Central memory CD4-positive, alpha-beta T cell (primary cell): ENCODE measurements at places on chromosomes 3 and 15.

- DNase-seq: no peak
Observed at GRCh38 chr15:64891561-64891960, 20.1 kb upstream of the ANKDD1A start.

- DNase-seq: no peak
Observed at GRCh38 chr3:132509096-132509495, 88.0 kb upstream of the ACKR4 start.

DNA sequence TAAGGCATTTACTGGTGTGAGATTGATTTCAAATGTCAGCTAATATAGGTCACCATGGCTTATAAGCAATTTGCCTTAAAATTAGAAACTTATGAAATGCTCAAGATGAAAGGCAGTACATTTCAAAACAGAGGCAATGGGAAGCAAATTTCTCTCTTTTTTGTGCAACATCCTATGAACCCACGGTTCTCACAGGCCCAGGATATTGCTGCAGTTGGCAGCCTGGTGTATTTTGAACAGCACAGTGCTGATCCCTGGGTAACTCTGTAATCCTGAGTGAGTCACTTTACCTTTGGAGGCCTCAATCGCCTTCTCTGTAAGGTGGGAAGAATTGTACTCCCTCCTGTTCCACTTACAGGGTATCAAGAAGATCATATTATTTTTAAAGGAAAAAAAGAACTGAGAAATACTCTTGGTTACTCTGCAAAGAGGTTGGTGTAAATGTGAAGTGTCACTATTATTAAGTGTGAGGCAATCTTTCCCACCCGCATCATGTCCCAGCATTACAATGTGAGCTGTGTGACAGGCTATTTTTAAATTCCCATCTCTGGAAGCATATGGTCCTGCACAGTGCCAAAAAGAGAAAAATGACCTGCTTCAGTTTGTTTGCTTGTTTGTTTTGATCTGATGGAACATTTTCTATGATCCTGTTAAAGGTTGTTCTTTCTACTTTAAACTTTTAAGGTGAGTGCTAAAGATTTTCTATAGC lies 190.1 kb upstream of the LPP start:
- no peak for DNase-seq

DNA sequence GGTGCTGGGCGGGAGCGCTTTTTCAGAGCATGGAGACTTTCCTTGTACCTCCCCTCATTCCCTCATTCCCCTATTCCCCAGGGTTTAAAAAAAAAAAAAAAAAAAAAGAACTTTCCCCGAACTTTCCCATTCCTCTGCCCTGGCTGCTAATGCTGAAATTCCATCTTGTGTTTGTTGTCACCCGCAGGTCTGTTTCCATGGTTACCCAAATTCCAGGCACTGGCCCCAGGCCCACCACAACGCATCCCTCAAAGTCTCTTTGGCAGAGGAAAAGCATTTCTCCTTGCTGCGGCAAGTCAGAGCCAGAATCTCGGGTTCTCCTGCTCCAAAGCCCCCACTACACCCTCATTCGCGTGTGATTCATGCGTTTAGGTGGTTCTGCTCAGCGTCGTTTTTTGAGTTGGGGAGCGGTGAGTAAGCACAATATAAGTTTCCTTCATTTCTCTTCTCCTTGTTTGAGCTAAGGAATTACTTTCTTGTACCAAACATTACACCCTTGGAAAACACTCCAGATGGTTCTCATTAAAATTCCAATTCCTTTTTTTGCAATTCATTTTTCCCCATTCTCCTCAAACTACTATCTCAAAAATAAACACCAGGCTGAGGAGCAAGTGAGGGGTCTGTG lies 21.6 kb downstream of the ANAPC13 start:
- no peak for DNase-seq
